ENCODE measurements at places on chromosomes 6 and 20. TPM values are rescaled to one million over a fixed set of nuclear protein-coding genes. Genes with fewer than 3 reads are reported as not detected.

MYB gene
- 0.96 TPM for total RNA-seq

CYP24A1 gene
- total RNA-seq, result not detected

DNA sequence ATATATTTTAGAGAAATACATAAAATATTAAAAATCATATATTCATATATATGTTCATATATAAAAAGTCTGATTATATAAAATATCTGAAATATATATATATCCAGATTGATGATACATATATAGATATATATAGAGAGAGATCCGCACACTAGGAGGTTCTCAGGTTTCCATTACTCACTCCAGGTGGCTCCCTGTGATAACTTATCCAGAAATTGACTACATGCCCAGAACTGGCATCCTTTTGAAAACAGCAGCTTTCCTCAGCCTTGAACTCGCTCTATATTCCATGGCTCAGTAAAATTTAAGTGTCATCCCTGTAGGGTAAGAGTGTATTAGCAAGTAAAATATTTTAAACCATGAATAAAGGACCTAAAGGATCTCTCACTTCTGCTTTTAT lies 206.8 kb downstream of the TINAG start:
- DNase-seq, result no peak

DNA sequence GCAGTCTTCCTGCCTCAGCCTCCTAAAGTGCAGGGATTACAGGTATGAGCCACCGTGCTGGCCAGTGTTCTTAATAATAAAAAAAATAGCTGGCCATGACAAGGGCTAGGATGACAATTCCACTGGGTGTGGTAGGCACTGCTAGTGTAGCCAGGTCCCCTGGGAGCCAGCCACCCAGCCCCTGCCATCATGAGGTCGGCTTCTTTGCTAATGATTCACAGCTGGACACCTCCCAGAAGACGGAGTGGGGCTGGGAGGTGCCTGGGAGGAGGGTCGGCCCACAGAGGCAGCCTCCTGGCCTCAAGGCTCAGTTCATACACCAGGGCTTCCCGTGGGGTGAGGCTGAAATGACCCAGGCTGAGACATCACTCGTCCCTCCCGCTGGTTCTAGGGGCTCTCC lies 230.4 kb downstream of the TAF4 start:
- no peak for DNase-seq

- DNase-seq, result no peak
Observed at GRCh38 chr20:24694727-24695528, 225.5 kb downstream of the SYNDIG1 start.

GRCh38 chr6:5563086-5563485 lies 301.8 kb downstream of the FARS2 start:
- no peak for DNase-seq

- DNase-seq, result no peak
Observed at GRCh38 chr6:137788248-137788647, 78.8 kb upstream of the TNFAIP3 start.

GRCh38 chr6:18681832-18682503 lies 294.8 kb downstream of the RNF144B start:
- DNase-seq, result no peak

Measured in omental fat pad (tissue), 4 donors.